ENCODE measurements at places on chromosomes 12 and 14.

DNA sequence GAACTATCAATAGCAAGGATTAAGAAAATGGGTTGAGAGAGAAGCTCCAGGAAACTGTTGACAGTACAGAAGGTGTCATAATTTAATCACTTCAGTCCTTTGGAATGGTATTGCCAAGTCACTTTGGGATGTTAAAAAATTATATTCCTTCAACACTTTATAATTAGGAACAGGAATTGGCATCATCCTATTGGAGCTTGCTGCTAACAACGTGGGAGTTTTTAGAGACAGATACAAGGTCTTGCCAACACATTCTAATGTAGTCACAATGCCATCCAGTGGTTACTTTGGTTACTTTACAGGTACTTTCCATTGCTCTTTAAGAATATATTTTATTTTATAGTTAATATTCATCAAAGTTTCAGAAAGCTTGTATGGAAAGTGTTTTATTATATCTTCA is 310.1 kb downstream of the SYT1 start:
- no peak for DNase-seq

GRCh38 chr12:33967760-33968159 is 54.5 kb upstream of the ALG10 start:
- no peak for DNase-seq

- peak; percentile 45 for DNase-seq
These were observed 31.7 kb upstream of the DYNC1H1 start for GRCh38 chr14:101932673-101933072.

DNA sequence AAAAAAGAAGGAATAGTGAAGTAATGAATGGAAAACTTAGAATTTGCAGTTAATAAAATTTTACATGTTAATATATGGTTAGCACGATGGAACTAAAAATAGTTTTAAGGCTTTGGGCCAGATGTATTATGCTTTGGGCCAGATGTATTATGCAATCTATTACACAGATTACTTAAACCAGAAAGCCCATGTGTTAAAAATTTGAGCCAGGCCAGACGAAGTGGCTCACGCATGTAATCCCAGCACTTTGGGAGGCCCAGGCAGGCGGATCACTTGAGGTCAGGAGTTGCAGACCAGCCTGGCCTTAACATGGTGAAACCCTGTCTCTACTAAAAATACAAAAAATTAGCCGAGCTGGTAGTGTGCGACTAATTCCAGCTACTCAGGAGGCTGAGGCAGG is 17.2 kb downstream of the IFT81 start:
- DNase-seq = no peak

- DNase-seq = no peak
These were observed 73.7 kb downstream of the BBS10 start for GRCh38 chr12:76274420-76275083.
